Calu3 (cell line): ENCODE measurements at places on chromosomes 12 and 14. TPM values are rescaled to one million over a fixed set of nuclear protein-coding genes. Genes with fewer than 3 reads are reported as not detected.

Gene C14orf93
- 9.6 and 10.6 TPM in 2 replicates for total RNA-seq

Gene KERA
- total RNA-seq, result not detected in 2 replicates

DNA sequence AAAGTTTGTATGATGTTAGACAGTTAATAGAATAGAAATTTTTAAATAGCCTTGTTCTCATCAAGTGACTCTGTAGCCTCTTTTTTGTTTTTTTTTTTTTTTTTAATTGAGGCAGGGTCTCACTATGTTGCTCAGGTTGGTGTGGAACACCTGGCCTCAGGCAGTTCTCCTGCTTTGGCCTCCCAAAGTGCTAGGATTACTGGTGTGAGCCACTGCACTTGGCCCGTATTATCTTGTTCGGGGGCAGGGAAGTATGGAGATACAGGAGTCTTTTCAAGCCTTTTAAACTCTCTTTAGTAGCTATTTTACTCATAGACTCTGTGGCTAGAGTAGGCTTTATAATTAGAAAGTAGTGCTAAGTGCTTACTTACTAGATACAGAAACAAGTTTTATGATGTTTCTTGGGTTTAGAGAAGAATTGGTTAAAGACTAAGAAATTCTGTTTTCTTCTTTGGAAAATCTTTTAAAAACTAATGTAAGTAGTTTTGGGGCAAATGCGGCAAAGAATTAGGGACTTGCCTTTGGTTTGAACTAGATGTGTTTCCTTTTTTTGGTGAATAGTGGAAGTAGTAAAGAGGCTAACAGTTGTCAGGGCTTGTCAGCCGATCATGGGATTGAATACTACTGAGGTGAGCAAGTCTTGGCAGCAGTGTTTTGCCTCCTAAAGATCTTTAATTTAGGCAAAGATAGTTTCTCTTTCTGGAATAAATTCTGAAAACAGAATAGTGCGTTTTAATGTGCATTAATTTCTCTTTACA is 31.3 kb downstream of the FBXO34 start:
- H3K36me3 ChIP-seq, result peaks cover 12% of the 10 kb centered on the region
- H3K4me1 ChIP-seq, result peaks cover 19% of the 10 kb centered on the region
- H3K27me3 ChIP-seq, result no peaks in the 10 kb centered on the region

GRCh38 chr14:26067786-26068459 is 529.9 kb downstream of the NOVA1 start:
- DNase-seq, result no peak
- H3K36me3 ChIP-seq, result no peaks in the 10 kb centered on the region
- H3K27ac ChIP-seq, result no peak overlapping the region
- H3K4me1 ChIP-seq, result no peaks in the 10 kb centered on the region
- H3K4me3 ChIP-seq, result no peak overlapping the region

GRCh38 chr12:120199025-120199424 is 1.9 kb downstream of the RPLP0 start:
- peaks cover 22% of the 10 kb centered on the region for H3K4me1 ChIP-seq
- H3K36me3 ChIP-seq, result peaks cover 85% of the 10 kb centered on the region
- no peaks in the 10 kb centered on the region for H3K27me3 ChIP-seq
- DNase-seq, result no peak
- peak overlapping the region; percentile 96 for H3K27ac ChIP-seq

Gene CLEC2A
- total RNA-seq, result not detected in 2 replicates

DNA sequence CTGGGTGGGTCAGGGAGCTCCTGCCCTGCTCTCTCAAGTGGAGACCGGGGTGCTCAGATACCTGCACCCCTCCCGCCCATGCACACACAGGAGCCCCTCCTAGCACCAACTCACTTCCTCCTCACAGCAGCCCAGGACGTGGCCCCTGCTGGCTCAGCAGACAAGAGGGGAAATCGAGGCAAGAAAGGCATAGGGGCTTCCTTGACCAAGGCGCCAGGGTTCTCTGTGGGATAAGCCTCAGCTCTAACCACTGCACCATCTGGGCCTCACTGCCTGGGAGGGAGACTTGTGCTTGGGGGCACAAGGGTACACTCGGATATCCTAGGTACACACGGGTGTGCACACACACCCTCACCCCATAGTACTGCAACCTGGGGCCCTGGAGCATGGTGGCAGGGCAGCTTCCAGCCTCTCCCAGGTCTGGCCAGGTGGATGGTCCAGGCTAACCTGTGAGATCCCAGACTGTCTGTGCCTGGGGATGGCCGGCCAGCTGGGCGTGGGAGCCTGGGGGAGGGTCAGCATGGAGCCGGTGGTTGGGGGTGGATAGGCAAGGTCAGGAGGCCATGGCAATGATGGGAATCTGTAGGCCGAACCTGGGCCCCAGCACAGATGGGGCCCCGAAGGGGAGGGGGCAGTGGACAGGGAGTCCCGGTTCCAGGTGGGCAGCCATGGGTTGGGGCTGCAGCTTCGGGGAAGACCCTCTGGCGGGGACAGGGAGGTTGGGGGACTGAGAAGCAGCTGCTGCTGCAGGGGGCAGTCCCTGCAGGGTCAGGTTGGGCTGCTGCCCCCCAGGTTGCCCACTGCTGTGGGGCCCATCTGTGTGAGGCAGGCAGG is 312.4 kb downstream of the TMEM121 start:
- no peak for DNase-seq
- no peaks in the 10 kb centered on the region for H3K36me3 ChIP-seq
- no peak overlapping the region for H3K4me3 ChIP-seq
- peaks cover 73% of the 10 kb centered on the region for H3K27me3 ChIP-seq
- H3K4me1 ChIP-seq, result no peaks in the 10 kb centered on the region

GRCh38 chr12:6765634-6766581 is at the start of gene PTMS:
Gene PTMS (plus strand): TSS chr12:6766363. CDS start chr12:6766706, 343 bp downstream.
- H3K27ac ChIP-seq, result peak within 1 kb of the TSS; percentile 80
- peaks cover 40% of the 10 kb centered on the region for H3K4me1 ChIP-seq
- peak; percentile 67 for DNase-seq
- peaks cover 29% of the 10 kb centered on the region for H3K27me3 ChIP-seq
- peaks cover 50% of the 10 kb centered on the region for H3K36me3 ChIP-seq
- H3K4me3 ChIP-seq, result peak within 1 kb of the TSS; percentile 81

DNA sequence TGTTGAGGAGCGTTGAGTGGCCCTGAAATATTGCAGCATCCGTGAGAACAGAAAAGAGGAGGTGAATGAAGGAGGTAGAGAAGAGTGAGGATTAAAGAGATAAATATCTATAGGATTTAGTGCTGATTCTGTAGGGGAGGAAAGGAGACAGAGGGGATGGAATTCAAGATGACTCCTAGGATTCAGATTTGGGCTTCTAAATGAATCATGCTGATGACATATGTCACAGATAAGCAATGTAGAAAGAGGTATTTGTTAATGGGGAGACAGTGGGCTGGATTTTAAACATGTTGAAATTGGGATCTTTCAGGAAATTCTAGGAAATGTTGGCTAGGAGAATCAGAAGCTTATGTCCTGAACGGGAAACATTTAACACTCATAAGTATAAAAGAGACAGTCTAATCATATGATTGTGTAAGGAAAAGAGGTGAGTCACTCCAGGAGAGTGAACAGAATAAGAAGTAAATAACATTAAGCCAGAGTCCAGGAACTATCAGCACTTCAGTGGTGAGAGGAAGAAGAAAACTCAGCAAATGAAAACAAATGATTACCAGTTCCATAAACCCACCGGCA is 58.1 kb upstream of the DIO2 start:
- no peaks in the 10 kb centered on the region for H3K4me1 ChIP-seq
- no peaks in the 10 kb centered on the region for H3K27me3 ChIP-seq
- H3K27ac ChIP-seq, result no peak overlapping the region
- no peak for DNase-seq
- H3K36me3 ChIP-seq, result no peaks in the 10 kb centered on the region

- no peaks in the 10 kb centered on the region for H3K27me3 ChIP-seq
- H3K4me1 ChIP-seq, result no peaks in the 10 kb centered on the region
- DNase-seq, result no peak
- no peak overlapping the region for H3K27ac ChIP-seq
- no peak overlapping the region for H3K4me3 ChIP-seq
These were observed 23.4 kb upstream of the FSCB start for GRCh38 chr14:44530475-44530874.

DNA sequence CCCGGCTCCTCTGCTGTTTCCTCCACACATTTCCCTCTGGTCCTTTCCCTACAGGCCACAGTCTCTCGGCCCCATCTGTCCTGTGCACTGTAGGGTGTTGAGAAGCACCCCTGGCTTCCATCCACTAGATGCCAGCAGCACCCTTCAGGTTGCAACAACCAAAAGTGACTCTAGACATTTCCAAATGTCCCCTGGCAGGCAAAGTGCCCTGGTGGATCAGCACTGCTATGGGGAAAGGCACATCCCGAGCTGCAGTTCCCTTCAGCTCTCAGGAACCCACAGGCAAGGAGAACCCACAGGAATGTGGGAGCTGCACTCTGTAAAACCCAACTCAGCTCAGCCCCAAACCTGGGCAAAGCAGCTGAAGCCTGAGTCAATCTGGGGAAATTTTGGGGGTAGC is 77.0 kb downstream of the RBM19 start:
- H3K36me3 ChIP-seq, result no peaks in the 10 kb centered on the region
- H3K4me3 ChIP-seq, result no peak overlapping the region
- no peaks in the 10 kb centered on the region for H3K4me1 ChIP-seq

Gene PAX9
- total RNA-seq, result 4.5 and 5.3 TPM in 2 replicates

Gene INSM2
- total RNA-seq, result not detected in 2 replicates

DNA sequence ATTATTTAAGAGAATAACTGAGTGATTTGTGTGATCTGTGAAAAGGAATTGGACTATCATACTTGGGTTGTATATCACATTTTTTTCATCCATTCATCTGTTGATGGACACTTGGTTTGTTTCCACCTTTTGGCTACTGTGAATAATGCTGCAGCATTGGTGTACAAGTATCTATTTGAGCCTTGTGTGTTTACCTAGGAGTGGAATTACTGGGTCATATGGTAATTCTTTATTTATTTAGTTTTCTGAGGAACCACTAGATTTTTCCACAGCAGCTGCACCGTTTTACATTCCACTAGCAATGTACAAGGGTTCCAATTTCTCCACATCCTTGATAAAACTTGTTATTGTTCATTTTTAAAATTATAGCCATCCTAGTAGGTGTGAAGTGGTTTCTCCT is 56.1 kb downstream of the APAF1 start:
- H3K4me1 ChIP-seq, result no peaks in the 10 kb centered on the region
- no peak overlapping the region for H3K4me3 ChIP-seq
- no peak for DNase-seq
- no peak overlapping the region for H3K27ac ChIP-seq

DNA sequence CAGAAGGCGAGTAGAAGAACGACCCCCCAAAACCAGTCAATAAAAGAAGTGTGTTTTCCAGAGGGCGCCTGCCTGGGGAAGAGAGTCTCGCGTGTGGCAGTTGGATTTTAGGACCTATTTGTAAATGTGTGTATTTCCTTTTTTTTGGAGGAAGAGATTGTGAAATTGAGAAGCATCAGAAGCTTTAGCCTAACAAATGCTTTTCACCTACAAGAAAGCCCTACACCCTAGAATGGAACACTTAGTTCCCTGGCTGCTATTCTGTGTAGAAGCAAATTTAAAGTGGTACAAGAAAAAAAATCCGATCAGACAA is 1.3 kb downstream of the RCOR1 start:
- H3K27ac ChIP-seq, result no peak overlapping the region
- H3K36me3 ChIP-seq, result peaks cover 44% of the 10 kb centered on the region
- peak overlapping the region; percentile 85 for H3K4me3 ChIP-seq
- DNase-seq, result no peak

Gene PRB2
- not detected in 2 replicates for total RNA-seq

Gene TPH2
- 0.38 and 0.54 TPM in 2 replicates for total RNA-seq

Gene C14orf180
- not detected in 2 replicates for total RNA-seq

DNA sequence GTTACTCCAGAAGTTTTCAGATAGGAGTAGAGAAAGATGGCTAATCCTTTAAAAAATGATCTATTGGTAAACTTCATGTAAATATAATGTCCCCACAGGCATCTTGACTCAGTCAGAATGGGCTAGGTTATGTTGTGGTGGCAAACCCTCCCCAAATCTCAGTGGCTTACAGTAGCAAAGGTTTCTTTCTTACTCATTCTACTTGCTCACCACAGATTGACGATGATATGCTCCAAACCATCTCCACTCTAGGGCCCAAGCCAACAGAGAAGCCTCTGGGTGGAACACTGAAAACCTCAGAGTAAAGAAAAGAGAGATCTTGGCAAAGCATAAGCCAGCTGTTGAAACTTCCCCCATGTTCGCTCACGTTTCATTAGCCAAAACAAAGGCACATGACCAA is 146.4 kb downstream of the EMP1 start:
- no peak overlapping the region for H3K4me3 ChIP-seq
- DNase-seq, result no peak
- H3K36me3 ChIP-seq, result peaks cover 6% of the 10 kb centered on the region
- no peak overlapping the region for H3K27ac ChIP-seq

Gene FSCB
- not detected in 2 replicates for total RNA-seq

DNA sequence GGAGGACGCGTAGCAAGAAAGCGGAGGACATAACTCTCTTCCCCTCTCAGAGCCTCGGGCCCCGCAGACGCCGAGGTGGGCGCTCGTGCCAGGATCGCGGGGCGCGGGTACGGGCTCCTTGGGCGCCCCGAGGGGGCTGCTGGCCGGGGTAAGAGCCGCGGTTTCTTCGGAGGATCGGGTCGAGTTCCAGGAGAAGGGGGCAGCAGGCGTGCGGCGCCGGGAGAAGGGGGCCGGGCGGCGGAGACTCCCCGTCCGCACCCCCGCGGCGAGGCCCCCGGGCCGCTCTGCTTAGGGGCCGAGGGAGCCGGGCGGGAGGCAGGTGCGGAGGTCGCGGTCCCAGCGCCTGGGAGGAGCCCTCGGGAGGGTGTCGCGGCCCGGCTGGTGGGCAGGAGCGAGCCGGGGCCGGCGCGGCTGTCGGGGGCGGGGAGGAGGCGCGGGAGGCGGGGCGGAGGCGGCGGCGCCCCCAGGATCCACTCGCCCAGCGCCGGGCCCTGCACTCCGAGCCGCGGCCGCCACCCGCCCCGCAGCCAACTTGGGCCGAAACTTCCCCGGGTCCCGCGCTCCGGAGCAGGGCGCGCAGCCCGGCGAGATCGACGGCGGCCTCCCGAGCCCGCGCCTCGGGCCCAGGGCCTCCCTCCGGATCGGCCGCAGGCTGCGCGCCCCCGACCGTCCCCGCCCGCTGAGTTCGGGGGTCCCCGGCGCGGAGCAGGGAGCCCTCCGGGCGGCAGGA is 64.4 kb downstream of the FBXL14 start:
- peak overlapping the region; percentile 58 for H3K4me3 ChIP-seq
- no peaks in the 10 kb centered on the region for H3K36me3 ChIP-seq
- H3K27me3 ChIP-seq, result peaks cover 84% of the 10 kb centered on the region
- no peak overlapping the region for H3K27ac ChIP-seq
- peaks cover 12% of the 10 kb centered on the region for H3K4me1 ChIP-seq

DNA sequence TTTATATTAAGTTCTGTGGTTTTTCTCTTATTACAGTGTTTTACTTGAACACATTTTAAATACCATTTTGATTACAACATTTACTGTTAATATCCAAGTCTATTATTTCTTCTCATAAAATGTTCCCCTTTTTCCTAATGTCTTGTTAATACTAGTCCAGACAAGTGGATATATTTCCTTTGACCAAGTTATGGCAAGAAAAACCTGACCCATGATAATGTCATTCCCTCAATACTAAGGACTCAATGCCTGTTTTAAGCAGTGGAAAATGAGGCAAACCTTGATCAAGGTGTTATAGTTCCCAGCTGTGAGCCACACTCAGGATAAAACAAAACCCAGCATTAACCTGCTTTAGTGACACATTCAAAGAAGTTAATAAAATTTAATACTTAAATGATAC is 12.2 kb downstream of the TRMT5 start:
- H3K4me3 ChIP-seq, result no peak overlapping the region
- no peaks in the 10 kb centered on the region for H3K4me1 ChIP-seq
- peaks cover 6% of the 10 kb centered on the region for H3K36me3 ChIP-seq
- H3K27me3 ChIP-seq, result no peaks in the 10 kb centered on the region
- DNase-seq, result no peak
